Fibroblast of skin of abdomen (primary cell): ENCODE measurements at places on chromosomes 1 and 21.

GRCh38 chr1:182515556-182515955 lies 65.6 kb downstream of the RGSL1 start:
- no peak for DNase-seq

DNA sequence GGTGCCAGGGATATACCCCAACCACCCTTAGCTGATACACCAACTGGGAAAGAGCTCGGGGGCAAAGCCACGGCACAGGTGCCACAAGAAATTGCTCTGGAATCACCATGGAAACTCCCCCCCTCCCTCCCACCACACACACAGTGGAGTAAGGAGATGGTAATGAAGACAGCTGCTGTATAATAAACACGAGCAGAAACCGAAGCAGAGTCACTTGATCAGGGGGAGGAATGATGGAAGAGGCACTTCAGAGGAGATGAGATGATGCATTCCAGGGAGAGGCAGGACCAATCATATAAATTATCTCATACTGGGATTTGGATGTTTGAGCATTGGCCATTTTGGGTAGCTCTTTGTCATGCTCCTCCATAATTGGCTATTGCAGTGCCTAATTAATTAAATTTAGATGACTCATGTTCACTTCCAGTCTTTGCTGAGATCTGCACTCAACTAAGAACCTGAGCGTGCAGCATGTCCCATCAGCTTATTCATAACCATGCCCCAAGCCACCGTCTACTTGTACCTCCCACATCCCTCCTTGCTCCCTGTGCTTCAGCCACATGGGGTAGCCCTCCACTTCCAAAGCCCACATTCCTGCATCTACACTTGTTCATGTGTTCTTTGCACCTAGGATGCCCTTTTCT lies 189.5 kb downstream of the ZSCAN20 start:
- DNase-seq = peak; percentile 63

GRCh38 chr1:67832737-67833601 lies at the start of gene GNG12:
Gene GNG12 (minus strand): TSS chr1:67833467. CDS start chr1:67707686, 125,781 bp downstream.
- DNase-seq = peak; percentile 83

DNA sequence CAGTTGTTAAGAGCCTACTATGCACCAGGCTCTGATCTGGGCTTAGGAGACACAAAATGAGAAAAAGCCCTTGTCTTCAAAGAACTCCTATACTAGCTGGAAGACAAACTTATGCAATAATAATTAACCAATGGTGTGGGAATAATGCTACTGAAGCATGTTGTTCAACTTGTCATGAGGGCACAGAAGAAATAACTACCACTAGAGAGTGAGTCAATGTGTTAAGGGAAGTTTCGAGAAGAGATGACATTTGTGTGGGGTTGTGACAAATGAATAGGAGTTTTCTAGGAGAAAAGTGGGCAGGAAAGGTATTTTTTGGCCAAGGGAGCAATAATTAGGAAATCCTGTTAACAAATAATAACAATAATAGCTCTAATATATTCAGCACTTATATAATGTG lies 205.0 kb downstream of the PDE4B start:
- DNase-seq = no peak

- DNase-seq = peak; percentile 10
Measured at GRCh38 chr21:39601187-39601928, 11.4 kb upstream of the B3GALT5 start.

- no peak for DNase-seq
Measured at GRCh38 chr1:84257617-84258016, 43.9 kb upstream of the SAMD13 start.

GRCh38 chr1:160161965-160162705 lies 10.7 kb downstream of the ATP1A4 start:
- no peak for DNase-seq

DNA sequence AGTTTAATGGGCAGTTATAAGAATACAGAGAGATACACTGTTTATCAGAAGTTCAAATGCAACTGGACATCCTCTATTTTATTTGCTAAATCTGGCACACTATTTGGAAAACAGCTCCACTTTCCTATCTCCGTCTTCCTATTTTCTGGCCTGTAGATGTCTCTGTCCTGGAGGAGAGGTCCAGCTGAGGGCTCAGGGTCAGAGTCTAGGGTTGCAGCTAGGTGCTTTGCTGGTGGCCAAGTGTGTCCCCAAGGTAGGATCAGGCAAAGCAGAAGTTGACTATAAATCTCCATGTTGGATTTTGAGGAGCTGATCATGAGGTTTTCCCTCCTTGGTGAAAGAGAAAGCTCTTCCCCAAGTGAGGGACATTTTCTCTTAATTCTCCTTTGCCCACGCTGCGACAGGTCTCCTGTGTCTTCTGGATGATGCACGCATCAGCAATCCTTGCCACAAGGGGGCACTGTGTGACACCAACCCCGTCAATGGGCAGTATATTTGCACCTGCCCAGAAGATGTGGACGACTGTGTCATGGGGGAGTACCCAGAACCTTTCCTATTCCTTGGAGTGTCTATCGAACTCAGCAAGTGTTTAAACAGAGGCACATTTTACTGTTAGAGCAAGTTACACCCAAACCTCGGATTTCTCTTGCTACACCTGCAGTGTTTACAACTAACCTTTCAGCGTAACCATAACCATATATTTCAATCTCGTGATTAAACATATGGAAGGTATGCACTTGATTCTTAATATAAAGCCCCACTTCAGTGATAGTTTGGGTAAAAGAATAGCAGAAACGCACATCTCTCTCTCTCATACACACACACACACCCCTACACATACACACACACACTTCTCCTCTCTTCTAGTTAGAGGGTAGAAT lies 10.2 kb downstream of the ADAM30 start:
- peak; percentile 38 for DNase-seq

DNA sequence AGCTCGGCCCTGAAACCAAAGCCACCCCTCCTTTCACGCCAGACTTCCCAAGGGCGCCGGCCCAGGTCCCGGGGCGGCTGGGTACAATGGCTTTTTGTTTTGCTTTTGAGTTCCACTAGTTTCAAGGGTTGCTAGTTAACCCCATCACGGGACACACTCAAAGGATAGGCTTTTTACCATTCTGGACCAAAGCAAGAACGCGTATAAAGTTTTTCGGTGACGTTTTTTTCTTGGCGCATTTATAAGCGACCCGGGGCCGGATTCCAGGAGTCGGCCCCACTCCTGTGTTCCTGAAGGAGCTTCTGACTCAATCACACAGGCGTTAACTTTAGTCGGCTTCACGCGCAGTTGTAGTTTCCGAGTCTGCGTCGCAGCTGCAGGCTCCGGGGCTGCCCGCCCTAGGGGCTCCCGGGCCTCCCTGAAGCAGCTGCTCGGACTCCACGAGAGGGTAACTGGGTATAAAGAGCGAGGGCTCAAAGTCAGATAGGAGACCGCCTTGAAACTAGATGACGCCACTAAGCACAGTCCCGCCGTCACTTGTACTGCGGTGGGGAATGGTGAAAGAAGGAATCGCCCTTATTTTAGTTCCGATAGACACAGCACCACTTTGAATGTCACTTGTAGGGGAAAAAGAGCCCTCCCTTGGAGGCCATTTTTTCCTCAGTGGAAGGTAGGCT lies 707 bp upstream of the KLHL21 start:
- peak; percentile 84 for DNase-seq

DNA sequence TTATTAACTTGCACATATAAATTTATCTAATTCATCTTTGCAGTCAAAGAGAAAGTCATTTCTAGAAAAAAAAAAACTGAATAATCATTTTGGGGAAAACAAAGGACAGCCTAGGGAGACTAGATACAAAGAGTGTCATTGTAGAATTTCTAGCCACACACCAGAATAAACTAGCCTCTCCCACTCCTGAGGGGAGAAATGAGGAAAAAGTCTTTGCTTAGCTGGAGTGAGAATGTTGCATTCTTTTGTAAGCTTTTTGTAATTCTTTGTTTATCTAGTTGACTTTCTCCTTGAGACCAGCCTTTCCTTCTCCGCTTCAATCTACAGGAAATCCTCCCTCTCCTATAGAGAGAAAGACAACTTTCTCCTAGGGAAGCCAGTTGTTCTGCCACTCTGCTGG lies 15.9 kb upstream of the CGN start:
- DNase-seq = no peak

GRCh38 chr21:25734654-25734903 lies 125 bp downstream of the ATP5PF start:
- no peak for DNase-seq

DNA sequence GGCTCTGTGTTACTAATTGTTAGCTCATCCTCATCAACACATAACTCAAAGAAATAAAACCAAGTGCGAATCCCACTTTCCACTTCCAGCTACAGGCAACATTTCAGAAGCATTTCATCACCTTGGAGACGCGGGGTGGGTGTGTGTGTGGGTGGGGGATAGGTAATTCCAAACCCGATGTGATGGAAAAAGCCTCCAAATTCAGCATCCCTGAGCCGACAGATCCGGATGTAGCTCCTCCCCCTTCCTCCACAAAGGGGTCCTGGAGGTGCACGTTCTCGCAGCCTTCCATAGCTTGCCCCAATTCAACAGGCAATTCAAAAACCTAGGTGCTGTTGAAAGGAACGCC lies 486 bp downstream of the HSPA13 start:
- peak; percentile 41 for DNase-seq

- peak; percentile 95 for DNase-seq
Measured at GRCh38 chr21:35933466-35933865, 126.9 kb downstream of the SETD4 start.

GRCh38 chr1:230459465-230459864 lies 33.3 kb upstream of the PGBD5 start:
- DNase-seq = peak; percentile 46

DNA sequence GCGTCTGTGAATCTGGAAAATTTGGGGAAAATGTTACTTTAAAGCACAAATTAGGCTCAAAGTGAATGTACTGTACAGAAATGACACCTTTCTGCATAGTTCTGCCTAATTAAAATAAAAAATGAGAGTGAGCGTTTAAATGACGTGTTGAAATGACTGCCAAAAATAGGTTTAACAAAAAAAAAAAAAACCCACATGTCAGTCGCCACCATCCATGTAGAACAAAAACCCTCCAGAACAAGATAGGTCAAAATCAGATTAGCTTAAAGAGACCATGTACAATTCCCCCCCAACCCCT lies 745 bp downstream of the PARP1 start:
- DNase-seq = no peak

- no peak for DNase-seq
Measured at GRCh38 chr1:107840725-107841124, 124.3 kb downstream of the VAV3 start.

DNA sequence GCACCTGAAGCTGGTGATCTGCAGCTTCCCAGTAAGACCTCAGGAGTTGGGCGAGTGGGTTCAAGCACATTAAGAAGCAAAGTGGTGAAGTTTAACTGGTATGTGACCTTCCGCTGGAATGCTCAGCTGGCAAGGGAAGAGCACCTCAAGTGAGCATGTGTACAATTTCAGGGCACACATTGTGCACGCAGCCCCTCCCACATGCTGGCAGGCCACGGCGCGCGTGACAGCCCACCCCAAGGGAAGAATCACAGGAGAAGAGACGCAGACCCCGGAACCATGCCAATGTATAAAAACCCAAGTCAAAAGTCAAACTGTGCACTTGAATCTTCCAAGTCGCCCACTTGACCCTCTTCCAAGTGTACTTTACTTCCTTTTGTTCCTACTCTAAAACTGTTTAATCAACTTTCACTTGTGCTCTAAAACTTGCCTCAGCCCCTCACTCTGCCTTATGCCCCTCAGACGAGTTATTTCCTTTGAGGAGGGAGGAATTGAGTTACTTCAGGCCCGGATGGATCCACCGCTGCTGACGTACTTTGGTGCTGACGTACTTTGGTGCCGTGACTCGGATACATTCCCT lies 20.0 kb downstream of the LRRC3 start:
- no peak for DNase-seq

DNA sequence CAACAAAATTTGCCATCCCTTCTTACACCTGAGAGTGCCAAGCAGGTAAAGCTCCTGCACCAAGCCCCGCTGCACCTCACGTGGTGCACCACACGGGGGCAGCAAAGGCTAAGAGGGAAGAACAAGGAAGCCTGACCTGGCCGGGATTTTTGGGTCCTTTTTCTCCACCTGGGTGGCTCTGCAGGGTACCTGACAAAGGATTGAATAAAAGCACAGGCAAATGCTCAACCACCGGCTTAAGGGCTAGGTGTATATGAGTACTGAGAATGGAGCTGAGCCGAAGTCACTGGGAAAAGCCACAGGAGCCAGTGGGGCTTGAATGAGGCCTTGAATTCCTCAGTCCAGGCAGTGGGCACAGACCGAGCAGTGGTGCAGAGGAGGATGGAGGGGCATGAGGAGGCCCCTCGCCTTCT lies 36.4 kb downstream of the ZNF697 start:
- peak; percentile 16 for DNase-seq

DNA sequence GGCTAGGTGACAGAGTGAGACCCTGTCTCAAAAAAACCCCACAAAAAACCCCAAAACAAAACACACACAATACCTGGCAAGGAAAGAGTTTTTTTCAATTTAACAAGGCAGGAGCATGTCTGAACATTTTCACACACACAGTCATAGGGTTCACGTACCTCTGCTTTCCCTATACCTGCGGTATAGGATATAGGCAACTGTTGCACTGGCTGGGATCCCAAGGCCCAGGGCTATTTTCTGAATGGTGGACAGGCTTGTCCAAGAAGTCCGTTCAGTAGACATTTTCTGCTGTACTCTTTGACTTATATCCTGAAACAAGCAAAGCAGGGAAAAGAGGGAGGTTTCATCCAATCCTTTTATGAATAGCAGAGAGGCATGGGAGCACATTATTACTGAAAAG lies 7.6 kb downstream of the TDRKH start:
- DNase-seq = no peak

GRCh38 chr1:97919585-97920261 lies 1.1 kb downstream of the DPYD start:
- no peak for DNase-seq
